ENCODE measurements at places on chromosomes 1 and 21.
A peak's percentile ranks its signal among the peaks of the same experiment; 100 is the strongest.

- DNase-seq = peak; percentile 13
Observed at GRCh38 chr1:170063109-170063826, 11.2 kb downstream of the KIFAP3 start.

GRCh38 chr1:117106478-117106877 lies 15.1 kb downstream of the TRIM45 start:
- peak; percentile 48 for DNase-seq

GRCh38 chr21:35512346-35512745 lies 463.2 kb upstream of the RUNX1 start:
- DNase-seq = peak; percentile 70

GRCh38 chr1:58434607-58435006 lies 111.9 kb downstream of the OMA1 start:
- no peak for DNase-seq

DNA sequence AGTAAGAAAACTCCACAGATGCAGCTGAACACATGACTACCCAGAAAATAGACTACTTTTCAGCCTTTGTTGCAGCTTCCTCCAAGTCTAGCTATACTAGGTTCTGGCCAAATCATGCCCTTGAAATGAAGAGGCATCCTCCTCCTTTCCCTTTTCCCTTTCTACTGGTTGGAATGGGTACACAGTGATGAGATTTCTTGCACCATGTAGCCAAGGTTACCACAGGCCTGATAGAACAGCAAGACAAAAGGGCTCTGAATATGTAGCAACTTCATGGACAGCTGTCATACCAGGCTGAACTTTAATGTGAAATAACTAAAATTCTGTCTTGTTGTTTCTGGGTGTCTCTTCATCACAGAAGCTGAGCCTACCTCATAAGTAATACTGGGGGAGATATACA lies 146.5 kb downstream of the PDE4B start:
- no peak for DNase-seq

DNA sequence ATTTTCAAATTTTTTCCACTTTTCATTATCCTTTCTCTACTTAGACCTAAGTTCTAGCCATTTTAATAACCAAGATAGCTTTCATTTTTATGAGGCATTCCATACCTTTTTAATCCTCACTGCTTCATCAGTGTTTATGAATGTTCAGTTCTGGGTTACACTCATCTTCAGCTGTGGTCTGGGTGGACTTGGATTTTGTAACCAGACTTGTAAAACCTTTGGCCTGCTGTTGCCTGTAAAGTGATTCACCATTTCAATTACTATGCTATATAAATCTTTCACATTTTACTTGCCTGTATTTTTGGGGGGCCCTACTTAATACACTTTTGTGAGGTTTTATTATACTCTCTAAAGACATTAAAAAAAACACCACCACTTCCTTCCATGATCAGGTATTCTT lies 46.2 kb downstream of the USP25 start:
- DNase-seq = peak; percentile 88

- DNase-seq = no peak
Observed at GRCh38 chr1:246367041-246367440, 140.0 kb downstream of the SMYD3 start.

DNA sequence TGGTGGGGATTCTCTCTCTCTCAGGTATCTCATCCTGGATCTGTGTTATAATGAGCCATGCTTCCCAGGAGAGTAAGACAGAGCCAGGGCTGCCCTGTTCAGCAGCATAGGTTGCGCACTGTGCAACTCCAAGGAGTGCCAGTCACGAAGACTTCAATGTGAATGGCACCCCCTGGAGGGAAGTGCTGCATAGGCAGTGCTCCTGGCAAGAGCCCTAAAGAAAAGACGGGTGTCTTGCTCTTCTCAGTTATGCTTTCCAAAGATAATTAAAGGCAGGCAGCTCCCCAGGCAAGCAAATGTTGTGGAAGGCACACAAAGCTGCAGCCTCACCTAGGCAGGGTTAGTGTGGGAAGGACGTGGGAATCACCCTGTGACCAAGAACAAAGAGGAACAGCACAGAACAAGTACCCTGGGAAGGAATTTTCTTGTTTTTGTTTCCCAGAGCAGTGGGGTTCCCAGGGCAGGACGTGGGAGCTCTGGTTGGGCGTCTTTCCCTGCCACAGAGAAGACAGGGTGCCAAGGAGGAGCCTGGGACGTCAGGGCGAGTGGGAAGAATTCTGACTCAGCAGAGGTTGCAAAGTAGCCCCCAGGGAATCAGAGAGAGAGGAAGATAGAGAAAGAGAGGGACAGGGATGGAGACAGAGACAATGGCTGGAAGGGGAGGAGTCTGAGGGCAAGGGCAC lies 120.9 kb downstream of the KCNN3 start:
- DNase-seq = peak; percentile 16

DNA sequence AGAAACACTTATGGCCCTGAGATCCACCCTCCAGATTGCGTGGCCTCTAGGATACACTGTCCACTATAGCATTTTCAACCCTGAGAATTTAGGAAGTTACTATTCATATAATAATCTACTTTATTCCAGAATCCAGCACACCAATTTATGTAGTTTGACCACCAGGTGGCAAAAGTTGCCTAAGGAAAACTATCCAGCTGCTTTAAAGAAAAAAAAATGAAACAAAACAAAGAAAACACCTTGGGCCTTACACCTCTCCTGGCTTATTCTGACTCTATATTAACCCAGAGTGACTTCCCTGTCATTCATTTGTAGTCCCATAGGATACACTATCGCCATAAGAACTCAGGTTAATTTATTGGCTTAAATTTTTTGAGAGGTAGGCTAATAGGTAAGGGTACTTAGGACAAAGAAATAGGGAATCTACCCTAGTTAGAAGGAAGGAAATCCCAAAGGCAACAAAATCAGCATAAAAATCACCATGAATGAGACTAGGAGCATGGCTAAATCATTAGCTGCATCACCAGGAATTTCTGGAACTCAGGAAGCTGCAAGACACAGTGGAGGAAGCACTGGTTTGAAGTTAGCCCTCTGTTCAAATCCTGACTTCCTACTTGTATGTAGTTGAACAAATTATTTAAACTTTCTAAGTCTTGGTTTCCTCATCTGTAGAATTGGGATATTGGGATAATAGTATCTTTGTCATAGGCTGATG lies 107.5 kb downstream of the SPAG17 start:
- DNase-seq = peak; percentile 50

DNA sequence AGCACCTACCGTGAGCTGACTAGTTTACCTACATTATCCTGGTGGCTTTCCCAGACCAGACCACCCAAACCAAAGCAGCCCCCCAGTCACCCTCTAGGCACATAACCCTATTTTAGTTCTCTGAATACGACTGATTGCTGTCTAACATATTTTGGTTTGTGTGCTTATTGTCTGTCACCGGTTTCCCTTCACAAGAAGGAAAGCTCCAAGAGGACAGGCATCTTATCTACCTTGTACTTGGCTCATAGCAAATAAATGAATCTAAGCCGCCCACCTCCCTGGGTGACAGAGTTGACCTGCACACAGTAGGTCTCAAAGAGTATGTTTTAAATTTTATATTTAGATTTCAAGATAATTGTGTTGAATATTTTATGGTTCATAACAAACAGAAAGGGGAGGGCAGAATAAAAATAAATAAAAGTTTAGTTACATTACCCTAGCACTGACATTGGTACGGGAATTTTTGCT lies 904 bp upstream of the PRDX6 start:
- no peak for DNase-seq

DNA sequence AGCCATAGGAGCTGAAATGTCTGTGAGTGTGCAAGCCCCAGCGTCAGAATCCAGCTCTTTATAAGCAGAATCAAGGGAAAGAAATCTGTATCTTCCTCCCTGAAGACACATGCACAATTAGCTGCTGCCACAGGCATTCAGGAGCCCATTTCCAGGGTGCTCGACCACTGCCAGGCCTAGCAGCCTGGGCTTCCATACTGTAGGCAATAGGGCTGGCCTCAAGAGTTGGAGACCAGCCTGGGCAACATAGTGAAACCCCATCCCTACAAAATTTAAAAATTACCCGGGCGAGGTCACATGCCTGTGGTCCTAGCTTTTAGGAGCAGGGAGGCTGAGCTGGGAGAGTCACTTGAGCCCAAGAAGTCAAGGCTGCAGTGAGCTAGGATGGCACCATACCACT lies 41.0 kb downstream of the NEK2 start:
- DNase-seq = no peak

DNA sequence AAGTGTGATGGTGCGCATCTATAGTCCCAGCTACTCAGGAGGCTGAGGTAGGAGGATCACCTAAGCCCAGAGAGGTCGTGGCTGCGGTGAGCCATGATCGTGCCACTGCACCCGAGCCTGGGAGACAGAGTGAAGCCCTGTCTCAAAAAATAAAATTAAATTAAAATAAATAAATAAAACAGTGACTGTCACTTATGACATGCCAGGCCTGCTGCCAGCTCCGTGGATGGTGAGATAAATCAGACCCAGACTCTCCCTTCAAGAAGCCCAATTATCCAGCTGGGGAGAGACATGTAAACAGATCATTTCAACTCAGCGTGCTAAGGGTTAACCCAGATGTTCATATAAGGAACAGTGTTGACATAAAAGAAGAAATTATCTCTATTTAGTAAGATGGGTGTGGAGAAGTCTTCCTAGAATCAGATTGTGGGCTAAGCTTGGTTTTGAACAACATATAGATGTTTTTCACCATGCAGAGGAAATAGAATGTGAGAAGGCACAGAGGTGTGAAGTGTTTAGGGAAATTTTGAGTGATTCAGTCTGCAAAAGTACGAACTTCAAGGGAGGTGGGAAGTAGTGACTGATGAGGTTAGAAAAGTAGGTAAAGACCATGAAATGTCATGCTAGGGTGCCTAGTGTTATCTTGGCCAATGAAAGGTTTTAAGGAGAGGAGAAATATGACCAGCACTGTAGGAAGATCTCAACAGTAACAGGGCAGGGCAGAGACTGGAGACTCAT lies 18.3 kb downstream of the YARS1 start:
- no peak for DNase-seq

DNA sequence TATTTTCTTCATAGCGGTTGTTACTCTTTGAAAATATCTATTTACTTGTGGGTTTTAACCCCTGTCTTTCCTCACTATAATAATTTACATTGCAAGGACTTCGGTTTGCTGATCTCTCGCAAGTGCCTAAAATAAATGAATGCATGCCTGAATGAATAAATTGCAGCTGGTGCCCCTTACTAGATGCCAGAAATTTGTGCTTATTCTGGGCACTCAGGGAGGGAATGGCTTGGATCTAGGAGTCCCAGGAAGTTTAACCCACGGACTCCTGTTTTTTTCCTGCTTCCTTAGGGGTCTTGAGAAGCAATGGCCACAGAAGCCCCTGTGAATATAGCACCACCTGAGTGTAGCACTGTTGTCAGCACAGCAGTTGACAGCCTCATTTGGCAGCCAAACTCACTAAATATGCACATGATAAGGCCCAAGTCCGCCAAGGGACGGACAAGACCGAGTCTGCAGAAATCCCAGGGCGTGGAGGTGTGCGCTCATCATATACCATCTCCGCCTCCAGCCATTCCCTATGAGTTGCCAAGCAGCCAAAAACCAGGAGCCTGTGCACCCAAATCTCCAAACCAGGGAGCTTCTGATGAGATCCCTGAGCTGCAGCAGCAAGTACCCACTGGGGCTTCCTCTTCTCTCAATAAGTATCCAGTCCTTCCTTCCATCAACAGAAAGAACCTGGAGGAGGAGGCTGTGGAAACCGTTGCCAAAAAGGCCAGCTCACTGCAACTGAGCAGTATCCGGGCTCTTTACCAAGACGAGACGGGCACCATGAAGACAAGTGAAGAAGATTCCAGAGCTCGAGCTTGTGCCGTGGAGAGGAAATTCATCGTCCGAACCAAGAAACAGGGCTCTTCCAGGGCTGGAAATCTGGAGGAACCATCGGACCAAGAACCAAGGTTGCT lies 4.2 kb upstream of the PLA2G2C start:
- DNase-seq = no peak

- DNase-seq = peak; percentile 33
Observed at GRCh38 chr1:1275836-1276235, 2.2 kb upstream of the UBE2J2 start.

GRCh38 chr1:230385930-230386329 lies 40.2 kb downstream of the PGBD5 start:
- no peak for DNase-seq

DNA sequence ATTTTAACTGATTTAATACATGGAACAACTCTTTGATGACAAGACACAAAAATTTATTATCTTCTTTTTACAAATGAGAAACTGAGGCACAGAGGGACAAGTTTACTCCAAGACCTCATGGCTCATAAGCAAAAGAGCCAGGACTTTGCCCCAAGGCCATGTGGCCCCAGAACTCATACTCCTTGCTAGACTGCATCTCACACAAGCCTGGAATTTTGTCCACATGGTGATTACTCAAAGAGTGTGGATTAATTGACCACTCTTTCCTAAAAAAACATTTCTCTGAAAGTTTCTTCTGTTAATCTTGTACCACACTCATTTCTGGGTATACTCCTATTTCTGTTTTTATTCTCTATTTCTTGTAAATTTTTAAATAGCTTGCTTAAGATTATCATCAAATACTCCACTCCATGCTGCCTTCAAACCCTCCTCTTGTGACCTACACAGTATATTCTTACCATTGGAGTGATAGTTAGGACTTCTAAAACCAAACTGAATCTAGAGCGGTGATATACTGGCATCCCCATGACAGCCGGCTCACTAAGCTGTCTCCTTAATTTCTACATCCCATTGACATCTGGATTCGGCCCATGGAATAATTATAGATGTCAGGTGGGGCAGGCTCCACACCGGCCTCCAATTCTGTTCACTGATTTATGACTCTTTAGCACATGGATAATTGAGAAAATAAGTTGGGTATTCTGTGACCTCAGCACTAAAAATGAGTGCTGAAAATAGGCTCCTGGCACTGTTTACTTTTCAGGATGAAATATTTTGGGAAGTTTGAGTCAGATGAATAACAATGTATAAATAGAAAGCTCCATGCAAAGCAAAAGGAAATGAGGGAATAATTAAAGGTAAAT lies 16.1 kb downstream of the RGS4 start:
- peak; percentile 79 for DNase-seq

DNA sequence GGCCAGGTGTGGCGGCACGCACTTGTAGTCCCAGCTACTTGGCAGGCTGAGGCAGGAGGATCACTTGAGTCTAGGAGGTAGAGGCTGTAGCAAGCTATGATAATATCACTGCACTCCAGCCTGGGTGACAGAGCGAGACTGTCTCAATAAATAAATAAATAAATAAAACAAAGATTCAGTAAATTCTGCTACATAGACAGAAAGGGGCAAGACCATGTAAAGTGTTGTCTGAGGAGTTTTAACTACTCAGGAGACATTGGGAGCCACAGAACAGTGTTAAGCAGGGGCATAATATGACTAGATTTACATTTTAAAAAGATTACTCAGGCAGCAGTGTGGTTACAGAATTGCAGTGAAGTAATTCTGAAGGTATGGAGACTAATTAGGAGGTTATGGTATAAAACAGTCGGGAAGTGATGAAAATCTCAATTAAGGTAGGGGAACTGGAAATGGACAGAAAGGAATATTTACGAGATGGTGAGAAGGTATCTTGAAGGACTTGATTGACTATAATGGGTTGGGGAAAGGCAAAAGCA lies 94.7 kb downstream of the ATP1B1 start:
- DNase-seq = peak; percentile 82
